DMS153 (cell line): ENCODE measurements at places on chromosomes 5 and 9.
A peak's percentile ranks its signal among the peaks of the same experiment; 100 is the strongest.

GRCh38 chr5:94463739-94464138 lies 154.7 kb downstream of the KIAA0825 start:
- DNase-seq, result no peak

DNA sequence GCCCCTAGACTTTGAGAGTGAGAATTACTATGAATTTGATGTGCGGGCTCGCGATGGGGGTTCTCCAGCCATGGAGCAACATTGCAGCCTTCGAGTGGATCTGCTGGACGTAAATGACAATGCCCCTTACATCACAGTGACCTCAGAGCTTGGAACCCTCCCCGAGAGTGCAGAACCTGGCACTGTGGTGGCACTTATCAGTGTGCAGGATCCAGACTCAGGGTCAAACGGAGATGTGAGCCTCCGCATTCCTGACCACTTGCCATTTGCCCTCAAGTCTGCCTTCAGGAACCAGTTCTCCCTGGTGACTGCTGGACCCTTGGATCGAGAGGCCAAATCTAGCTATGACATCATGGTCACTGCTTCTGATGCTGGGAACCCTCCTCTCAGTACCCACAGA lies 1.3 kb downstream of the PCDHGC4 start:
- no peak for DNase-seq

DNA sequence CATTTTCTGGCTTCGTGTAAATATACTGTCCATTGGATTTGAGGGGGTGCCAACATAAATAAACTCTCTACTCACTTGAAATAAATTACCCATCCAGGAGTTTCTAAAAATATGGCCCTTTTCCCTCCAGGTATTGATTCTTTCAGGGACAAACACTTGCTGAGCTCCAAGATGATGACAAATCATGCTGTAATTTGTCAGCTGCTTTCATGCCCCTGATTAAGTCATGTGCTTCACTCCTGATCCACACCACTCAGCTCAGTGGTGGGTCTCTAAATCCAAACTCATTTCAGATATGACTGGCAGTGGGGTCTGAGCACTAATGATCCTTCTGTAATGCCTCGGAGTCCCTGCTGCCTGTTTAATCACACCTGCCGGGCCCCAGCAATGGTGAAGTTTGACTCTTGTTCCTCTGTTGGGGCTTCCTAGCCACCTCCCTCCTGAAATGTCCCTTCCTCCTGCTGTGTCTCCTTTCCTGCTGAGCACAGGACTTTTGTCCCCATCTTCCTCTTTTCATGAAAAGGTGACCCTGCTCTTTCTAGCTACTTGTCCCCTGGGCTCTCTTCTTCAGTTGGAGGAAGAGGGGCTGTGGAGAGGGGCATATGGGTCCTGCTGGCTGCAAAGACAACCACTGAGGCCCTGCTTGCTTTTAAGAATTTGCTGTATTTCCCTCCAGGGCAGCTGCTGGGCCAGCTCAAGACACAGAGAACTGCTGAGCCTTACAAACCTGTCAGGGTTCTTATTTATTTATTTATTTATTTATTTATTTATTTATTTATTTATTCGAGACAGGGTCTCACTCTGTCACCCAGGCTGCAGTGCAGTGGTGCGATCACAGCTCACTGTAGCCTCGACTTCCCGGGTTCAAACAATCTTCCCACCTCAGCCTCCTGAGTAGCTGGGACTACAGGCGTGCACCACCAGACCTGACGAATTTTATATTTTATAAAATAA lies 200.0 kb downstream of the ATP10B start:
- DNase-seq, result no peak

GRCh38 chr9:98977813-98978212 lies 34.1 kb downstream of the COL15A1 start:
- no peak for DNase-seq

- no peak for DNase-seq
Observed at GRCh38 chr5:156641686-156642085, 208.4 kb upstream of the PPP1R2B start.

DNA sequence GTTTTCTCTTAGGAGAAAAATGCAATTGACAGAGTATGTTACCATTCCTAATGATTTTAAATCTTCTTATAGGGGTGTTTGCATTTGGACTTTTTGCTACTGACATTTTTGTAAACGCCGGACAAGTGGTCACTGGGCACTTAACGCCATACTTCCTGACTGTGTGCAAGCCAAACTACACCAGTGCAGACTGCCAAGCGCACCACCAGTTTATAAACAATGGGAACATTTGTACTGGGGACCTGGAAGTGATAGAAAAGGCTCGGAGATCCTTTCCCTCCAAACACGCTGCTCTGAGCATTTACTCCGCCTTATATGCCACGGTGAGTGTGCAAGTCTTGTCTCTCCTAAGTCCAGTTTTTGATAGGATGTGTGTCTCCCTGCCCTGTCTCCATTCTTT lies 75.7 kb downstream of the BAAT start:
- DNase-seq, result no peak

DNA sequence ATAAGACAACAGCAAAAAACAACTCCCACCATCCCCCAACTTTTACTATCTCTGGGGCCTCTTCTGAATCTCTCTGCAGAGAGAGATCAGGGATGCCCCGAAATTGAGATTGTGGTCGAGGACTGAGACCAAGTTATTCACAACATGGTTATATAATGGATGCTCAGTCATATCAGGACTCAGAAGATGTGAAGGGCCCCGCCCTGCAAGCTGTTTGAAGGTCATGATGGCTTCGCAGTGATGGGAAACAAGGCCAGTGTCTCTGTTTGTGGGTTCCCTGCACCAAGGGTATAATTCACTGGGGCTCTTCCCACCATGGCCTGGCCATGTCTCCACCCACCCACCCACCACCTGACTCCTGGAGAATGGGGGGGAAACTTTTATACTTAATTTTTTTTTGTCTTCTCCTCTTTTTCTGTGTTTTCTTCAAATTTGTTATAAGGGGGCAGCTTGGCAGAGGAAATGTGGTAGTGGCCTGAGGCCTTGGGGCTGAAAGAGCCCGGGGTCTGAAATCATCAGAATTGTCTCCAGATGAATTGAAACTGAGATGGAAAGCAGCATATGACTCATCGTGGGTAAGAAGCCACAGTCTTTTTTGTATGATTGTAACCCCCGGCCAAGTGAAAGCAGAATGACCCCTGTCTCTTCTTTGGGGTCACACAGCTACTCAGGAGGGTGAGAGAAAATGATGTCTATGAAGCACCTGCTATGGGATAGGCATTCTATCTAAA lies 15.0 kb upstream of the TEX48 start:
- DNase-seq, result no peak

- no peak for DNase-seq
Observed at GRCh38 chr5:174119468-174119881, 74.0 kb downstream of the NSG2 start.

GRCh38 chr9:14031810-14032209 lies 282.1 kb downstream of the NFIB start:
- DNase-seq, result no peak

DNA sequence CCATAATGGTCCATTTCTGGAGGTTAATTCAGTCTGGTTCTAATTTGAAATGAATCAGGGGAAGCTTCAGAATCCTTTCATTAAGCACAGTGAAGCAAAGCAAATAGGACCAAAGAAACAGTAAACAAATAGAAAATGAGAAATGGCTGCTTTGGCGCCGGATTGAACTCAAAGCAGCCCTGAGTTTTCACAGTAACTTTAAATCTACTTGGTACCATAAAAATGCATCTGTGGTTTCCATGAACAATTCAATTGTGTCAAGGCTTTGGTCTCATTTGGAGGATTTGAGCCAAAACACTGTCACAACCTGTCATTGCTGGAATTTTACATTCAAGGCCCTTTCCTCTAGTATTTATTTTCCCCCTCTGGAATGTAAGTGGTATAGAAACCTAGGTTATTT lies 25.9 kb upstream of the DAPK1 start:
- no peak for DNase-seq

GRCh38 chr9:78606001-78606379 lies 309.1 kb downstream of the PSAT1 start:
- DNase-seq, result no peak

DNA sequence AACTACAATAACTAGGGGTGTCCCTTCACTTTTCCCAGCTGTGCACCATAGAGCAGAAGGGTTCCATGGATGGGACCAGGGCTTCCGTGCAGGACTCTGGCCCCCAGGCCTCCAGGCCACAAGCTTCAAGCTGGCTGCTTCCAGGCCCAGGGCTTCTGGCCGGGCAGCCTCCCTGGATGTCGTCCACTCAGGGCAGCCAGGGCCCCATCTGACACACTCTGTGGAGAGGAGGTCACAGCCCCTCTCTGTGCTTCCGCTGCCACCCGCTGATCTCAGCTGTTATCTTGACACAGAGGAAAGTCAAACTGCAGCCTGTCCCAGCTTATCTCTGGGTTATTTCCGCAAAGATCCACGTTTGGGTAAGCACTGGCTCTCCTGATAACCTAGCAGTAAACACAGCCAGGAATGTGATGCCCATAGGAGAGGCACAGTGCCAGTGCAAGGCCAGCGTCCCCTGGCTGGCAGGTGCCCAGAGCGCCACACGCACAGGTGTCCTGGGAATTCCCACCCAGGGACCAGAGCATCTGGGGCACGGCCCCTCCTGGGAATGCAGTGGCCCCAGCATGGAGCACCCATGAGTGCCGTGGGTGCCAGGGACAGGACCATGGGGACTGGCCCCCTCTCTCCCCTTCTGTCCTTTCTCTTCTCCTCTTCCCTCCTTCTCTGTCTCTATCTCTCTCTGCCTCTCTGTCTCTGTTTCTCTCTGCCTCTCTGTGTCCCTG lies 15.6 kb upstream of the SLC6A19 start:
- peak; percentile 43 for DNase-seq
